Uterus (tissue), 4 donors: ENCODE measurements at places on chromosomes 1 and 21. TPM values are rescaled to one million over a fixed set of nuclear protein-coding genes. Genes with fewer than 3 reads are reported as not detected.

- DNase-seq: no peak
Observed at GRCh38 chr1:81560629-81561028, 240.1 kb upstream of the ADGRL2 start.

Gene PLA2G2A
- total RNA-seq: 47.6 TPM

Gene RWDD3
- total RNA-seq: 36.6 TPM

Gene CRNN
- not detected for total RNA-seq

GRCh38 chr21:37422382-37422781 is 55.8 kb downstream of the DYRK1A start:
- no peak for DNase-seq

DNA sequence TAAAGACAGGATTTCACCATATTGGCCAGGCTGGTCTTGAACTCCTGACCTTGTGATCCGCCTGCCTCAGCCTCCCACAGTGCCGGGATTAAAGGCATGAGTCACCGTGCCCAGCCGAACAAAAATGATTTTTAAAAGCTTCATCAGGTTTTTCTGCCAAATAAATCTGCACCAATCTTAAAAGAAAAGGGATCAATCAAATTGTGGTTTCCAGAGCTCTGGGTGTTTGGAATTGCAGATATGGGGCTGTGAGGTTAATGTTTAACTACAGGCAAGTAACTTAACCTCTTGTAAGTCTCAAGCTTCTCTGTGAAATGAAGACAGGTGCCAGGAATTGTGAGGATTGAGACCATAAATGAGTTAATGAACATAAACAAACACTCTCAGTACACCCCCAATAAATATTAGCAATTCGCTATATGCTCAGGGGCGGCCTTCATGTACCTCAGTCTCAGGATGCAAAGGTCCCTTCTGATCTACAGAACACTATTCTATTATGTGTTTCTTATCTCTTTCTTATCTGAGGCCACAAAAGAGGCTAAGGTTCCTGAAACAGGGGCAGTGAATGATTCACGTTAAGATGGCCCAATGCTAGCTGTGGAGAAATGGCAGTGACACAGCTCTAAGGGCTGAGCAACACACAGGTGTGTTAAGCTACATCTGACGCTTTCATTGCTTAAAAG is 7.1 kb upstream of the GNPAT start:
- DNase-seq: no peak

Gene PRAMEF13
- not detected for total RNA-seq

Gene CR2
- not detected for total RNA-seq

DNA sequence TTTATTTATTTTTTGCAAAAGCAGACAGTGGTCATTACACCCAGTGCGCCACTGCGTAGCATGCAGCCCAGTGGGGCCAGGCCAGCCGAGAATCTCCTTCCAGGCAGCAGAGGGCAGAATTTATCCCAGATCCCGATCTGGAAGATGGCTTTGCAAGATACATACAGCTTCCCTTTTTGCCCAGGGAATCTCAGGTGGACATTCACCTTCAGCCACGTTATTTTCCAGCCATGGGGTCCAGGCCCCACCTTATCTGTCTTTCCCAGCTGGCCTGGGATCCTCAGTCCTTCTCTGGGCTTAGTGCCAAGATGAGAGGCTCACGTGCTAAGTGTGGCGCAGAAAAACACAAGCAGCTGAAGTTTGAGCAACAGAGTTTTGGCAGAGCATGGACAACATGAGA is 123.6 kb downstream of the AJAP1 start:
- no peak for DNase-seq

- no peak for DNase-seq
Observed at GRCh38 chr1:155761736-155762405, 73.0 kb downstream of the DAP3 start.

Gene KCNK1
- total RNA-seq: 1.0 TPM

- DNase-seq: no peak
Observed at GRCh38 chr1:26483980-26484379, 11.7 kb downstream of the HMGN2 start.

- DNase-seq: no peak
Observed at GRCh38 chr1:90295534-90295933, 300.6 kb downstream of the ZNF326 start.

DNA sequence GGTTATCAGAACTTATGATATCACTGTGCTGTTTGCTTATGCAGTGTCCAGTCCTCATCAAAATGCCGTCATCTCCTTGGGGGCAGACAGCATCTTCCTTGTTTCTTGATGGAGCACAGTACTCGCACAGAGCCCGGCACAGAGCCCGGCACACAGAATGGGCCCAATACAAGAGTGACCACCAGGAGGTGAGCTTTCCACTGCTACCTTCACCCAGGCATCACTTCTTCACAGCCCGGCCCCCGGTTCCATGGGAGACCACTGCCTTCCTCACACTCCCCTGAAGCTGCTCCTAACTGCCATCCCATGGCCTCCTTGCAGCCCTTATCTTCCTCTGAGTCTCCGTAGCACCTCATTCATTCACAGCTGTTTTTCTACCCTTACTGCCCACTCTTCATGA is 94.0 kb downstream of the TNR start:
- no peak for DNase-seq

DNA sequence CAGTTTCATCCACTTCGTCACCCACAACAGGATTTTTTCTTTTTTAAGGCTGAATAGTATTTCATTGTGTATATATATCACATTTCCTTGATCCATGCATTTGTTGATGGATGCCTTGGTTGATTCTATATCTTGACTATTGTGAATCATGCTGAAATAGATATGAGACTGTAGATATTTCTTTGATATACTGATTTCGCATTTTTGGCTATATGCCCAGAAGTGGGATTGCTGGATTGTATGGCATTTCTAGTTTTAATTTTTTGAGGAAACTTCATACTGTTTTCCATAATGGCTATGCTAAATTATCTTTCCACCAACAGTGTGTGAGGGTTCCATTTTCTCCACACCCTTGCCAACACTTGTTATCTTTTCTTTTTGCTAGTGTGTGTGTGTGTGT is 5.0 kb downstream of the GUCA2B start:
- DNase-seq: no peak

- peak; percentile 43 for DNase-seq
Observed at GRCh38 chr1:235415008-235415904, 48.0 kb downstream of the TBCE start.

- peak; percentile 82 for DNase-seq
Observed at GRCh38 chr21:31866077-31866511, 6.7 kb upstream of the HUNK start.

GRCh38 chr1:156489166-156489934 is 11.2 kb downstream of the MEF2D start:
- DNase-seq: no peak

- DNase-seq: no peak
Observed at GRCh38 chr1:178361847-178362246, 134.9 kb downstream of the CLEC20A start.

GRCh38 chr1:244165701-244166100 is 114.6 kb downstream of the ZBTB18 start:
- no peak for DNase-seq

DNA sequence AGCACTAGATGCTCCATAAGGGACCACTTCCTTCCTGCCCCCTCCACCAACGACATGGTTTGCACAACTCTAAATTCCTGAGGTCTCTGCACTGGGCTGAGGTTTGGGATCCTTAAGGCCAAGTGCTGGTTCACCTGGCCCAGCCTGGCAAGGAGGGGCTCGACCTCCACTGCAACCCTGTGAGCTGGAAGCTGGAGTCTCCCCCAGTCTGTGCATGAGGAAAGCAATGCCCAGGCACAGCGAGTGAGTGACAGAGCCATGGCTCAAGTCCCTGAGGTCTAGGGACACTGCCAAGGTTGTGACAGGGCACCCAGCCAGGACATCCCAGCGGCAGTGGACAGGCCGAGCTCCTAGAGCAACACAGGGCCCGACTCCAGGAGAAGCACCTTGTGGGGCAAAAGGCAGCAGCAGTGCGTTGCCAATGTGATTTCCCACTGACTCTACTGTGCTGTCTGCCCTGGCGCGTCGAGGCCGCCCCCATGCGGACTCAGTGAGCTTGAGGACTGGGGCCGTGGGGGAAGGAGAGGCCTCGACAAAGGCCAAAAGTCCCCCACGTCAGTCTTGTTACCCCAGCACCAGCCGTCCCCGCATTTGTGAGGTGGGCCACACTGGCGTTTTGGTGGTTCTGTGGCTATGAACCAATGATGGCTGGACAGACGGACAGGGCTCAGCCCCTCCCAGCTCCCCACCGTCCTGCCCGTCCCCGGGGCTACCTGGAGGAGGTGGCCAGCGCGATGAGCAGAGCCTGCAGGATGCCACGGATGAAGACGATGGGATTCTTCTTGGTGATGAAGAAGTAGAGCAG is 30.0 kb downstream of the PODN start:
- no peak for DNase-seq

Gene MRPL24
- 58.5 TPM for total RNA-seq

Gene BOLA1
- 14.2 TPM for total RNA-seq

DNA sequence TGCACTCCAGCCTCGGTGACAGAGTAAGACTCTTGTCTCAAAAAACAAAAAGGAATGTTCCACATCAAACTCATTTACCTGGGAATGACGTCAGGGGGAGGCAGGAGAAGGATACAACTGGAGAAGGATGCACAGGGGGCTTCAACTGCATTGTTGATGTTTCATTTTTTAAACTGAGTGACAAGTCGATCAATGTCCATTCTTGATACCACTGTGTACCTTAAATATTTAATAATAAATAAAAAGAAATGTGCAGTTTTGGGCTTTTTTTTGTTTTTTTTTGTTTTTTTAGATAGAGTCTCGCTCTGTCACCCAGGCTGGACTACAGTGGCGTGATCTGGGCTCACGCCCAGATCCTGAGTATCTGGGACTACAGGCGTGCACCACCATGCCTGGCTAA is 35.8 kb downstream of the PLEKHO1 start:
- no peak for DNase-seq

DNA sequence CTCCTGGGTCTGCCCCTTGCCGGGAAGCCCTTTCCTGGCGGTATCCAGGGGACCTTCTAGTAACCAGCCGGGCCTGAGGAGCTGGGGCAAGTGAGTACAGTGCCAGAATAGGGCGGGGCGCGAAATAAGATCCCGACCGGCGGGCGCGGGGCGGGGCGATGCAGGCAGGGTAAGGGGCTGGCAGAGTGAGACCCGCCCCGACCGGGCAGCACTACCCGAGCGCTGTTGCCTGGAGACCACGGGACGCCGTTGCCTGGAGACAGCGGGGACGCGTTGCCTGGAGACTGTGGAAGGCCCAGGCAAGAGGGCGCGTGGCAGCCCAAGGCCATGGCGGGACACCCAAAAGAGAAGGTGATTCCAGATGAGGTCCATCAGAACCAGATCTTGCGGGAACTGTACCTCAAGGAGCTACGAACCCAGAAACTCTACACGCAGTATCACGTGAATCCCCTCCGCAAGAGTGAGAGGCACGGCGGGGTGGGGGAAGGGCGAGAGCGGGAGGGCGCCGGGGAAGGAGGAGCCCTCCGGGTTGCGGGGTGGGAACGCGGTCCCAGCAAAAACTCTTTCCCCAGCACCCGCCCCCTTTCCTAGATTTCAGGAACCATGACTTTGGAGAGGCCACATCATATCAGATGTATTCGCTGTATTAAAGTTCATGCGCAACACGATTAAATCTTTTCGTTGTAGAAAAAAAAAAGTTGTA is 24.3 kb downstream of the EBNA1BP2 start:
- DNase-seq: peak; percentile 71

DNA sequence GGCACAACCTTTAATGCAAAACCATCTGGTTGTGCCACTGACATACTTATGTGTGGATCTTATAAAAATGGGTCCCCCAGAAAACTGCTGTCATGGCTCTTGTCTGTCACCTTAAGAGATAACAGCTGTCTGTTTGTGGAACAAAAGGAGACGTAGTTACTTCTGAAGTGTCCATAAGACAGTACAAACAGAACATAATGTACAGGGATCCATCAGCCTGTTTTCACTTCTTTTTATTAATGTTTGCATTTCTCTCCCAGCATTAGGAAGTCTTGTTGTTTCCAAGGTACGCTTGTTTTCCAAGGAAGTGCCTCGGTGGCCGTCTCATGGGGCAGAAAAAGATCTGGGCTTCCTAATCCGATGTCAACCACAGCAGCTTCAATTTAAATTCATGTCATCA is 11.2 kb upstream of the ST6GALNAC5 start:
- no peak for DNase-seq

DNA sequence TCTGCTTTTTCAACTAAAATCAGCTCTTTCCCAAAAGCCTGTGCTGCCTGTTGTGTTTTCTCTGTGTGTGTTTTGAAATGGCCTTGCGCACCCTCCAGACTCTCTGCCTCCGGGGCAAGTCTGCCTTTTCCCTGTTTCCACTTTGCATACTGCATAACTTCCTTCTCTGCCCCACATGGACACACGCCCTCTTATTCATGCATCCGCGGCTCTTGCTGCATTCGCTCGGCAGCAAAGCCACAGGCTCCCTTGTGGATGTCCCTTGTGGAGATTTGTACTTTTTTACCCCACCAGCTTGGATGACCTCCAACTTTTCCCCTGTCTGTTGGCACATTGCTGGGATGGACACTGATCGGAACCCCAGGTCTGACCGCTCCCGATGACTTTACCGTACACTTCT is 147.6 kb downstream of the ADSS2 start:
- no peak for DNase-seq

- DNase-seq: no peak
Observed at GRCh38 chr1:51855624-51856023, 22.9 kb downstream of the NRDC start.

Gene KCNE1
- not detected for total RNA-seq

Gene LHX8
- not detected for total RNA-seq

DNA sequence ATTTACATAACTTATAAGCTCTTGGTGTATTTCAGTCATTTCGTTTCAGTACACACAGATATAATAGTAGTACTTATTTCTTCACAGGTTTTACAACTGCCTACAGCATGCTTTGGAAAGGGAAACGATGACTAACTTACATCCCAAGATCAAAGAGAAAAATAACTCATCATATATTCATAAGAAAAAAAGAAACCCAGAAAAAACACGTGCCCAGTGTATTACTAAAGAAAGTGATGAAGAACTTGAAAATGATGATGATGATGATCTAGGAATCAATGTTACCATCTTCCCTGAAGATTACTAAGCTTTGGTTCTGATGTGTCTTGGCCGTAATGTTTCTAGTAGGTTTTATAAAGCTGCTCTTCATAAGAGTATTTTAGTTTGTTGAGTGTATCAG is 30.9 kb downstream of the TYW3 start:
- no peak for DNase-seq

Gene METTL18
- total RNA-seq: 1.0 TPM

GRCh38 chr1:171716616-171717015 is 25.2 kb downstream of the VAMP4 start:
- no peak for DNase-seq

Gene LY9
- not detected for total RNA-seq

GRCh38 chr1:211910913-211911485 is 80.4 kb upstream of the LPGAT1 start:
- no peak for DNase-seq

DNA sequence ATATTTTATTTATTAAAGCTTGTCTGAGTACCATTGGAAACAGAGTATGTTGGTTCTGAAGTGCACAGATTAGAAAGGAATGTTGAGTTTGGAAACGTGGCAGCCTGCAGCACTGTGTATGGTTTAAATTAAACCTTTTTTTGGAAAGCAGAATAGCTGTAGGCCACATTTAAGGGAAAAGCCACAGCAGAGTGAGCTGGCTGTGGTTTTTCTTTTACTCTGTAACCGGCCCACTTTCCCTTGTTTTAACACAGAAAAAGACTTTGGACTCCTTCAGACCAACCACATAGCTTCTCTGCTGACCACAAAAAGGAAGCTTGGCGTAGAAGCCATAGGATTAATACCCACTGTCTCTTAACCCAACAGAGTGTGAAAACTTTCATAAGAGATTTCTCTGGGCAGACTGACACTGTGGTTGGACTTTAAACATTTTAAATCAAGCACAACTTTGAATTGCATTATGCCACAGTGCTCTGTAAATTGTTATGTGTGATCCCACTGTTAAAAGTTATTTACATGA is 75.2 kb downstream of the NFIA start:
- no peak for DNase-seq
